Stimulated activated CD4-positive, alpha-beta T cell treated with anti-CD3 and anti-CD28 coated beads, Interleukin-2, amount 100 ng/mL, for 24 hours (primary cell): ENCODE measurements at places on chromosomes 13 and 19.

- no peak for DNase-seq
Observed at GRCh38 chr19:18145391-18145999, 7.5 kb upstream of the PIK3R2 start.

GRCh38 chr19:31075146-31075655, 274.0 kb downstream of the TSHZ3 start:
- DNase-seq, result no peak

- DNase-seq, result no peak
Observed at GRCh38 chr13:85806553-85807175, 7.4 kb upstream of the SLITRK6 start.

GRCh38 chr13:102812611-102813287, 13.8 kb downstream of the BIVM start:
- DNase-seq, result no peak

DNA sequence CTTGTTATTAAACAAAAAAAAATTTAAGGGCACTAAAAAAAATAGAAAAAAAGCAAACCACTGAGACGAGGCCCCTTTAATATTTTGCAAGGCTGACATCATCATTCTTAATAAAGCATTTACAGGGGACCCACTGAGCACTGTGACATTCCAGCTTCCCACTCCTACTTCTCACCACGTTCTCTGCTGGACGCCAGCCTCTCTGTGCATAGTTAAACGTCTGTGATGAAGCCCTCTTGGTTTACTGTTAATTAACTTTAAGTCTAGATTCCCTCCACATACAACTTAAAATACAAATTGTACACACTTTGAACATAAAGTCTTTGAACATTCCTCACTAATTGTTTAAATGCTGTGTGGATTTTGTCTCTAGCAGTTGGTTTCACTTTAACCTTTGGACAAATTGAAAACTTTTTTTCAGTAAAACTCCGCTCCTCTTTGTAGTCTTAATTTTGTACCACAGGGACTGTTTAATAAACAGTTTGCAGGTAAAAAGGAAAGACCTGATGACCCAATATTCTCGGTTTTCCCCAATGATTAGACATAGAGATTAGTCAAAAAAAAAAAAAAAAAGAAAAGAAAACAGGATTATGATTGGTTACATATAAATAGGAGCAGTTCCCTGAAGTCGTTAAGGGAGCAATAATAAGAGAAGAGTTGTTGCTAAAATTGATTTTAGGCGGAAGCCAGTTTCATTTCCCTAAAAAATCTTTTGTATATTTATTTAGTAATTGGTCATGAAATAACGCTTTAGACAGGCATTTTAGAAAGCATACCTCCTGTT, 219.8 kb downstream of the MZT1 start:
- no peak for DNase-seq

- no peak for DNase-seq
Observed at GRCh38 chr13:93753639-93754038, 527.0 kb downstream of the GPC6 start.

GRCh38 chr13:95207769-95208366, 93.4 kb downstream of the ABCC4 start:
- no peak for DNase-seq

DNA sequence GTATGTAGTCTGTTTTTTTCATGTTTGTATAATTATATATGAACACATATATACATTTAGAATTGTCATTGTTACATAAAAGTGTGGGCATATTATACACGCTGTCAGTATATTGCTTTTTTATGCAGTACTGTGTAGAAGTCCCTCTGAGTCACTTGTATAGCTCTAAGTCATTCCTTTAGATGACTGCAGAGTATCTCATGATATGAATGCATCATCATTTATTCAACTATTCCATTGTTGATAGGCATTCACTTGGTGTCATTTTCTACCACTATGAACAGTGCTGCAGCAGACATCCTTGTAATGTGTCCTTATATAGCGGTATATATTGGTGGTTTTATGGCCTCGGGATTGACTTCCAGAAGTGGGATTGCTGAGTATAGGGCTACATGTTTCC, 15.3 kb downstream of the RFXAP start:
- no peak for DNase-seq

DNA sequence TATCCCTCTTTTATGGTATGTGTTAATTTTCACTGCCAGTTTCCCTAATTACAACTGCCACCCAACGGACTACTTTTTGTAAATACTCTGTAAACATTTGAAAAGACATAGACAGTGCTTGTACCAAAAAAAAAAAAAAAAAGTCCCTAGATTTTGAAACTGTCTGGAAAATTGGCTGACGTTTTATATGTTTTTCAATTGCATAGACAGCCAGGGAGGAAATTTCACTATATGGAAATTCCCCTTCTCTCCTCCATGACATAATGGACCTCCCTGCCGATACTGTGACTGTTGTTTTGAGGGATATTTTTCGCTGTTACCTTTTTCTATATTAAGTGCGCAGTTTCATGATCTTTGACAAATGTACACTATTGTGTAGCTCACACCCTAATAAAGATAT, 43.4 kb downstream of the C13orf42 start:
- DNase-seq, result no peak

DNA sequence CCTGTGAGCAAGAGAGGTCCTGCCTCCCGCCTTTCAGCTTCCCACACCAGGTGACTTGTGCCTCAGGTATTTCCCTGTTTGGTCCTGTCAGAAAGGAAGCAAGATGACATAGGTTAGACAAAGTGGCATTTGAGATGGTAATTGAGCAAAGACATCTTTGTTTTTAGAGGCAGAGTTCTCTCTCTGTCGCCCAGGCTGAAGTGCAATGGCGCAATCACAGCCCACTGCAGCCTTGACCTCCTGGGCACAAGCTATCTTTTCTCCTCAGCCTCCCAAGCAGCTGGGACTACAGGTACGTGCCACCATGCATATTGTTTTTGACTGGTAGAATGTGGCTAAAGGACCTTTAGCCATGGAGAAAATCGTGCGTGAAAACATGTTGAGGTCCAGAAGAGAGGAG, 339.1 kb downstream of the FGF9 start:
- no peak for DNase-seq

DNA sequence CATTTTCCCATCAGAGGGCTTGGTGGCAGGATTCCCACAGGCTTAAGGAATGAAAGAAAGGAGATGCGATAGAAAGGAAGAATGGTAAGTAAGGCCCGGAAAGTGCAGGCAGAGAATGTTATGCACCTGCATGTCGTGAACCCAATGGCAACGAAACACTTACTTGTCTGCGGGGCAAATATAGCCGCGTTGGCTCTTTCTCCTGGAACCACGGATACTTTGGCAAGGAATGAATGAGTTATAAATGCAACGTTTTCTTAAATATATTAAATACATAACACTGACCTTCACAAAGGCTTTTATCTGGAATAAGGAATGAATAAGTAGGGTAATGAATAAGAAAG, 192.1 kb downstream of the KATNAL1 start:
- DNase-seq, result no peak

DNA sequence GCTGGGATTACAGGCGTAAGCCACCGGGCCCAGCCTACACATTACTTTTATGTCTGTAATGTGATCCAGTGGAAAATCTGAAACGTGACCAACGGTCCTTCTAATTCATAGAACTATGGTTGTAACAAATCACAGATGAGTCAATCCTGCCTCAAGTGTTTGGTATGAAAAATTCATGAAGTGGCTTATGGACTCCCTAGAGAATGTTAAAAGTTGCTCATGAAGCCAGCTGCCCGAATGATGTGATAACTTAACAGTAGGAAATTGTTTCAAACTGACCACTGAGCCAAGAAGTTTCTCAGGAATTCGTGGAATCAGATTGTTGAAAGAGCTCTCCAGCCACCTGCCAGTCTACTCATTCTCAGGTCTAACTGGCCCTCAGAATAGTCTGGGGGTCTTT, 59.4 kb upstream of the FARP1 start:
- no peak for DNase-seq

DNA sequence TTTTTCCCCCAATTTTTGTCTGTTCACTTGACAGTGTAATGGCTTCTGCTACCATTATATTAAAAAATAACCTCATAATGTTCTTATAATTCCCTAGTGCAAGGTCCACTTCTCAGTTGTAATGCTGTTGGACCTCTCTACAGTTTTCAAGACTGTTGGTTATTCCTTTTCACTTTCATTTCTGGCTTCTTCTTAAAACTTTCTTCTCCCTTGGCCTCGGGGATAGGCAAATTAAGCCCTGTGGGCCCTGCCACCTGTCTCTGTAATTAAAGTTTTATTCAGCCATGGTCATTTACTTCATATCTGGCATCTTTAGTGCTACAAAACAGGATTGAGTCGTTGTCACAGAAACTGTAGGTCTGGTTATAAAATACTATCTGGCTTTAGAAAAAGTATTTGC, 313.5 kb downstream of the KLF12 start:
- no peak for DNase-seq

- DNase-seq, result no peak
Observed at GRCh38 chr19:2728783-2729387, 7.7 kb upstream of the DIRAS1 start.

- no peak for DNase-seq
Observed at GRCh38 chr13:60032851-60033250, 130.9 kb downstream of the DIAPH3 start.

DNA sequence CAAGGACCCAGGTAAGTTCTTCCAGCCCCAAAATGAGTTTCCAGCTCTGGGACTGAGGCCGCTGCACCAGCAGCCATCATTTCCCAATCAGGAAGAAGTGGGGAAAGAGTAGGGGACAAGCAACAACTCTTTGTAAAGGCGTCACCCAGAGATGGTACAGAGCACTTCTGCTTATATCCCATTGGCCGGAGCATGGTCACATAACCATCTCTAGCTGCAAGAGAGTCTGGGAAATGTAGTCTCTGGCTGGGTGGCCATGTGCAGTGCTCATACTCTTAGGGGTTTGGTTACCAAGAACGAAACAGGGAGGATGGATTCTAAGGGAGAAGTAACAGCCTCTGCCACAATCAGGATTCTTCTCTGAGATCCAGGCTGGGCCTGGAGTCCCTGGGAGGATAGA, 26.3 kb downstream of the CKM start:
- DNase-seq, result no peak

- DNase-seq, result no peak
Observed at GRCh38 chr19:54209811-54210494, 9.3 kb downstream of the RPS9 start.

- DNase-seq, result no peak
Observed at GRCh38 chr19:28023064-28023463, 1189.9 kb downstream of the UQCRFS1 start.

GRCh38 chr19:2702170-2703076, at the start of gene GNG7:
Gene GNG7 (minus strand): TSS chr19:2702694. CDS start chr19:2520688, 182,006 bp downstream.
- peak; percentile 97 for DNase-seq

DNA sequence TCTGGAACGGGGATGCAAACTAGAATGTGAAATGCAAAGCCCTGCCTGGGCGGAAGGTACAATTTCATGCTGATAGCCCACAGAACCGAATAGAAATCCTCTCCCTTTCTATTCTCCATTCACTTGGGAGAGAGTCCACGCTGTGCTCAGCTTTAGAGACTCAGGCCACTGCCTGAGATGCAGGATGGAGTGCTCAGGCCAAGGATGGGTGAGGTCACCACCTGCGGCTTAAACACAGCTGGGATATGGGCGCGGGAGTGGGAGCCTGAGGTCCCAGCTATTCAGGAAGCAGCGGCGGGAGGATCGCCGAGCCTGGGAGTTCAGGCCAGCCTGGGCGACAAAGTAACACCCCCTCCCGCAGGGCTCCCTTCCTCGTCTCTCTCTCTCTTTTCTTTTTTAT, 446 bp upstream of the ZNF83 start:
- no peak for DNase-seq

DNA sequence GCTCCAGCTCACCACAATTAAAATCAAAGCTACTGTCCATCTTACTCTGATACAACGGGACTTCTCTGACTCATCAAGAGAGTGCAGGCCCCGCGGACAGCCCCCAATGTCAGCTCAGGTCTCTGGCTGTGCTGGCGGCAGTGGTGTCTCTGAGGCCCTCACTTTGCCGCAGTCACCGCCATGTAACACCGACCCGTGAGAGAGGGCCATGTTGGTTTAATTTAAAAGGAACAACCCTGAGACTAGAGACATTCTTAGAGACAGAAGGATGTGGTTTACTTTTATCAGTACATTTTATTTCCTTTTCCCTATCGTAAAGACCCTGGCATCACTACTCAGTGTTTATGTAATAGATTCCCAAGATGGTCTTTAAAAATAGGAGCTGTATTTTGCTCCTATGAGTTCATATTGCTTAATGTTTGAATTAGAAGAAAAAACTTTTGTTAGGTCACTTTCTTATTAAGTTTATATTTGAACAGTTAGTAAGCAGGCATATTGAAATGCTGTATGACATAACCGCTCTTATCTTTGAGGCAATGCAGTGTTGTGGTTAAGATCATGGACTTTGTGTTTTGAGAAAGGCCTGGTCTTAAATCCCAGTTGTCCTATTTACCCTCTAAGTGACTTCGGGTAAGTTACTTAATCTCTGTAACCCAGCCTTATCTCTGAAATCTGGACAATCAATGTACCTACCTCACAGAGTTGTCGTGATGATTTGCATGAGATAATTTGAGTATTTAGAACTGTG, 23.4 kb downstream of the DGKH start:
- DNase-seq, result no peak

GRCh38 chr13:100347968-100348367, 240.6 kb downstream of the GGACT start:
- no peak for DNase-seq
